Activated CD4-positive, alpha-beta T cell treated with anti-CD3 and anti-CD28 coated beads, Interleukin-2, amount 10 ng/mL, durations not matched to agents 24 days and 14 days (primary cell): ENCODE measurements at places on chromosomes 16 and 17. TPM values are rescaled to one million over a fixed set of nuclear protein-coding genes. Genes with fewer than 3 reads are reported as not detected.

Gene CDR2L
- total RNA-seq, result 1.4 and 1.8 TPM in 2 replicates

- no peak overlapping the region for H3K27ac ChIP-seq
- H3K4me1 ChIP-seq, result no peaks in the 10 kb centered on the region
- H3K4me3 ChIP-seq, result no peak overlapping the region
- DNase-seq, result no peak
- H3K27me3 ChIP-seq, result peaks cover 25% of the 10 kb centered on the region
- H3K36me3 ChIP-seq, result no peaks in the 10 kb centered on the region
These were observed 19.2 kb downstream of the WFDC1 start for GRCh38 chr16:84313921-84314320.

Gene FOXN1
- total RNA-seq, result not detected in 2 replicates

GRCh38 chr16:1871974-1872635, at the start of gene MEIOB:
Gene MEIOB (minus strand): TSS chr16:1872164. CDS start chr16:1868175, 3,989 bp downstream.
- H3K27ac ChIP-seq, result no peak within 1 kb of the TSS
- H3K4me1 ChIP-seq, result peaks cover 3% of the 10 kb centered on the region
- H3K4me3 ChIP-seq, result peak within 1 kb of the TSS; percentile 66
- no peaks in the 10 kb centered on the region for H3K36me3 ChIP-seq
- peaks cover 19% of the 10 kb centered on the region for H3K27me3 ChIP-seq

Gene HCRT
- total RNA-seq, result not detected in 2 replicates

GRCh38 chr16:88804552-88805339, 1.2 kb downstream of the CDT1 start:
- DNase-seq, result peak; percentile 84
- peak overlapping the region; percentile 76 for H3K27ac ChIP-seq
- peaks cover 17% of the 10 kb centered on the region for H3K4me1 ChIP-seq
- peaks cover 34% of the 10 kb centered on the region for H3K36me3 ChIP-seq
- H3K4me3 ChIP-seq, result peak overlapping the region; percentile 83
- H3K27me3 ChIP-seq, result no peaks in the 10 kb centered on the region

- peaks cover 10% of the 10 kb centered on the region for H3K27me3 ChIP-seq
- no peak overlapping the region for H3K27ac ChIP-seq
- no peaks in the 10 kb centered on the region for H3K36me3 ChIP-seq
- H3K4me3 ChIP-seq, result no peak overlapping the region
- no peak for DNase-seq
- H3K4me1 ChIP-seq, result peaks cover 20% of the 10 kb centered on the region
These were observed 23.6 kb downstream of the SPPL2C start for GRCh38 chr17:45868276-45868675.

Gene CD300LB
- total RNA-seq, result not detected in 2 replicates

Gene MAP3K14
- 57.4 and 61.0 TPM in 2 replicates for total RNA-seq

Gene SLC12A3
- total RNA-seq, result not detected in 2 replicates

Gene UTS2R
- total RNA-seq, result 0.14 TPM in 1 of 2 replicates, not detected in the other

DNA sequence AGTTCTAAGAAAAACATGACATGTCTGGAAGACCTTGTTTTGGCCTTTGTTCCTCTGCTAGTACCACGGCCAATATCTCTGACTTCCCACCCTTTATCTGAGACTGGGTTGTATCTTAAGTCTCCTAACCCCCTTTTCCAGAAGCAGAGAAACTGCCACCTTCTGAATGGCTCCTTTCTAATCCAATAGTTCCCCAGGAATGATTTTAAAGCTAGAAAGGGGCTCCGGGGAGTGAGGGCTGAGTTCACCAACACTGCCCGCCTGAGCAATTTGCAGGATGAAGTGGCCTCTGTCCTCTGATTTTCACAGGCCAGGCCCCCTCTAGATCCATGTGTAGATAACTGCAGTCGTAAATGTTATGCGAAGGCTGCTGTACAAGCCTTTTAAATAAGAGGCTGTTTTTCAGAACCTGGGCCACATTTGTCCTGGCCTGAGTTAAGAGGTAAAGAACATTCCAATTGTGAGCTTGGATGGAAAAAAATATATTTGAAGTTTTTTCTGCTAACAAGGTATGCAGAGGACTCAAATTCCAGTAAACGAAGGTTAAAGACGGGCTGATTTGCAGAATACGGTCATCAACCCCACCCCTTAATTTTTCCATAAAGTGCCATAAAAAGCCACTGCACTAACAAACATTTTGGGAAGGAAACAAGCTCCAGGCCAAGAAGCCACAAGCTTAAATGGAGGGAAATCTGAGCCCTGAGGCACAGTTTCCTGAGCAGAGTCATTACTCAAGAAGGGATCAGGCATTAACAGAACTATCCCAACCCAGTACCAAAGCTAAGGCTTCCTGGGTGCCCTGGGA, 117.0 kb upstream of the MAF start:
- H3K4me1 ChIP-seq, result peaks cover 17% of the 10 kb centered on the region
- no peak overlapping the region for H3K4me3 ChIP-seq

GRCh38 chr16:57566436-57566835, 24.0 kb downstream of the ADGRG5 start:
- no peak for DNase-seq
- no peak overlapping the region for H3K4me3 ChIP-seq
- H3K27ac ChIP-seq, result no peak overlapping the region
- H3K27me3 ChIP-seq, result no peaks in the 10 kb centered on the region

Gene SLC25A10
- 48.6 and 52.7 TPM in 2 replicates for total RNA-seq

Gene TNP2
- not detected in 2 replicates for total RNA-seq

Gene CEP112
- 1.3 and 2.0 TPM in 2 replicates for total RNA-seq

DNA sequence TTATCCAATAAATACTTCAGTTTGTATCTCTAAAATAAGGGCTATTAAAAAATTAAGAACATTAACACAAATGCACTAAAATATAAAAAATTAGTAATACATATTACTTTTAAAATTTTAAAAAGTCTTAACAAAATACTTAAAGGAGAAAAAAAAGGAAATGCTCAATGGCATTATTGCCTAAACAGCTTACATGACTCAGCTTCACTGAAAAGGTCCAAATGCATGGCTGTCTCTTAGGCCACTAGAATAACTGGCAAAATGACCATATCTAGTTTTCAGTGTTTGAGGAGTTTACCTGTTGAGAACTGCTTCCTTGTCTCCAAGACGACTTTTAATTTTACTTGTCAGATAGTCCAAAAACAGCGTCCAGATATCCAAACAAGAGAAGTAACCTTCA, 66.0 kb downstream of the XPO6 start:
- H3K36me3 ChIP-seq, result peaks cover 74% of the 10 kb centered on the region
- no peak overlapping the region for H3K4me3 ChIP-seq
- H3K27me3 ChIP-seq, result no peaks in the 10 kb centered on the region
- DNase-seq, result no peak
- peaks cover 76% of the 10 kb centered on the region for H3K4me1 ChIP-seq

DNA sequence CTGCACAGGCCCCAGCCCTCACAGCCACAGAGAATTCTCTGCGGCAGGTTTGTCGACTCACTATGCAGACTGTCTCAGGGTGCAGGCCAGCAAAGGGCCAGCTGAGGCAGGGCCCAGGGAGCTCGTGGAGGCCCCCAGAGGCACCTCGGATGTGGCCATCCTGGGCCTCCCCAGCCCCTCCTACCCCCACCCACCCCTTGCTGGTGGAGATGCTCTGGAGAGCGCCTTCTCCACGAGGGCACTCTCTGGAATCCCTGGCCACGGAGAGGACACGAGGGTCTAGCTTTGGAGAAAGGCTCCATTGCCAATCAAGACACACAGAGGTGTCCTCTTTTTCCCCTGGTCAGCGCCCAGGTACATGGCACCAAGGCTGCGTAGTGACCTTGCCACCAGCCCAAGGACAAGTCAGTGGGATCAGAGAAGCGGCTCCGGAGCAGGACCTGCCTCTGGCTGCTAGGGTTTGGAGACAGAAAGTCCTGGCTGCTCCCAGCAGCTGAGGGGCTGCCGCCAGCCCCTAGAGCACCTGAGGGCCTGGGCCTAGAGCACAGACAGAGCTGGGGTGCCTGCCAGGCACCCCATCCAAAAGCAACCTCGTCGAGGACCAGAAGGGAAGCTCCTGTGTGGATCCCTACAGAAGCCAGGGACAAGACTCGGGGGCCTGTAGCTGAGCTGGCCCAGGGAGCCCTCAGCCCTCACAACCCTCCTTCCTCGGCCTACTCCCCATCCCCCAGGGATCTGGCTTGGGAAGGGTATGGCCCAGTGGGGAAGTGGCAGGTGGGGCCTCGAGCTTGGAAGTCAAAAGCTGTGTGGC, 18.7 kb downstream of the ARL2BP start:
- no peak overlapping the region for H3K27ac ChIP-seq
- H3K36me3 ChIP-seq, result no peaks in the 10 kb centered on the region
- no peaks in the 10 kb centered on the region for H3K27me3 ChIP-seq
- peaks cover 31% of the 10 kb centered on the region for H3K4me1 ChIP-seq

Gene XPO6
- total RNA-seq, result 230 and 245 TPM in 2 replicates

Gene TBC1D3L
- 16.8 and 17.6 TPM in 2 replicates for total RNA-seq

Gene TMEM186
- total RNA-seq, result 19.3 and 20.4 TPM in 2 replicates

Gene CCL5
- 19.6 and 20.7 TPM in 2 replicates for total RNA-seq

DNA sequence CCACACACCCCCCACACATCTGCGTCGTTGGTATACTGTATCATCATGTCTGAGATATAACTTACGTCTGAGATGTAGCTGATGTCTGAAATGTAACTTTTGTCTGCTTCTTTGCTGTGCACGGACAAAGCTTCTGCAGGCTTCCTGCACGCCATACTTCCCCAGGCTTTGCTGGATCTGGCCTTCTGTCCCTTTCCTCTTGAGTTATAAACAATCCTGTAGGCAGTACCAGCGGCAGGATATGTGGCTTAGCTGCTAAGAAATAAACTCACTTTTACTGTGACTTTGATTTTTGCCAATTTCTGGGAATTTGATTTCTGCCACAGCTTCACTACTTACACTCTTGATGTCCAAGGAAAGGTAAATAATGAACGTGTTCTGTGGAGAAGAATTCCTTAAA, 184.4 kb downstream of the RPTOR start:
- peaks cover 36% of the 10 kb centered on the region for H3K36me3 ChIP-seq
- H3K27ac ChIP-seq, result no peak overlapping the region
- H3K4me1 ChIP-seq, result peaks cover 49% of the 10 kb centered on the region
- no peak overlapping the region for H3K4me3 ChIP-seq
- H3K27me3 ChIP-seq, result no peaks in the 10 kb centered on the region
- no peak for DNase-seq
